Adipose tissue (tissue), 3 donors: ENCODE measurements at places on chromosomes 2 and 18. TPM values are rescaled to one million over a fixed set of nuclear protein-coding genes. Genes with fewer than 3 reads are reported as not detected.

The ACMSD gene
- not detected for polyA plus RNA-seq

The RNU2-63P gene
- polyA plus RNA-seq = not detected

The CDK5R2 gene
- polyA plus RNA-seq = 0.58 TPM

The LRRC30 gene
- polyA plus RNA-seq = not detected

The C2orf80 gene
- polyA plus RNA-seq = not detected

The ERBB4 gene
- polyA plus RNA-seq = 0.11 TPM

The NDC80 gene
- polyA plus RNA-seq = 0.16 TPM

The ANO7 gene
- 0.44 TPM for polyA plus RNA-seq

The SLC40A1 gene
- polyA plus RNA-seq = 14.9 TPM

The CDCA7 gene
- 0.47 TPM for polyA plus RNA-seq

The VWC2L gene
- polyA plus RNA-seq = not detected
